ENCODE measurements at places on chromosomes 2 and 18.
A peak's percentile ranks its signal among the peaks of the same experiment; 100 is the strongest.

GRCh38 chr2:29496198-29496597, 381.0 kb downstream of the CLIP4 start:
- no peak for DNase-seq

- DNase-seq = no peak
Measured at GRCh38 chr2:16900405-16901025, 234.9 kb upstream of the CYRIA start.

GRCh38 chr2:234771980-234772732, 179.7 kb upstream of the SH3BP4 start:
- DNase-seq = peak; percentile 23

GRCh38 chr2:45713591-45713990, 62.1 kb downstream of the PRKCE start:
- no peak for DNase-seq

GRCh38 chr2:219912491-219912921, 285.1 kb downstream of the SLC4A3 start:
- DNase-seq = peak; percentile 12

DNA sequence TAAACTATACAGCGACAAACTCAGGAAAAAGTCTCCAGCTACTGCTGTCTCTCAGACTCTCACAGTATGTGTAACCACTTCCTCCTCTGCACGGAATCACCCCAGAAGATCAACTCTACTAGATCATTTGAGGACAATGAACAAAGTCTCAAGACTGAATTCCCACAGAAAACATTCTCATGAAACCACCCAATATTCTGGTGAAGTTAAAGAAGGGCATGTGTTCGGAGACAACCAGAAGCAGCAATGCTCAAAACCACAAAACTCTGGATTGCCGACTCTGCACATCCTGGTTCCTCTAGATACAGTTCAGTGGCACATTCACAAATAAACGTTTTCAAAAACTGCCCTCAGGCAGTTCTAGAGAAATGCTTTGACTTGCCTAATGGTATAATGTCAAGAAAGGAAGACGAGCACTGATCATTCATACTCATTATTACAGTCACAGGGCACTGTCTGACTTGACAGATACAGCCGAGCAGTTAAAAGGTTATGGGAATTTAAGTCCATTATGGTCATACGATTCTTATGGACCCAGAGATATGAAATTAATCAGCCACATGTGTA, 91.9 kb upstream of the STK17B start:
- no peak for DNase-seq

DNA sequence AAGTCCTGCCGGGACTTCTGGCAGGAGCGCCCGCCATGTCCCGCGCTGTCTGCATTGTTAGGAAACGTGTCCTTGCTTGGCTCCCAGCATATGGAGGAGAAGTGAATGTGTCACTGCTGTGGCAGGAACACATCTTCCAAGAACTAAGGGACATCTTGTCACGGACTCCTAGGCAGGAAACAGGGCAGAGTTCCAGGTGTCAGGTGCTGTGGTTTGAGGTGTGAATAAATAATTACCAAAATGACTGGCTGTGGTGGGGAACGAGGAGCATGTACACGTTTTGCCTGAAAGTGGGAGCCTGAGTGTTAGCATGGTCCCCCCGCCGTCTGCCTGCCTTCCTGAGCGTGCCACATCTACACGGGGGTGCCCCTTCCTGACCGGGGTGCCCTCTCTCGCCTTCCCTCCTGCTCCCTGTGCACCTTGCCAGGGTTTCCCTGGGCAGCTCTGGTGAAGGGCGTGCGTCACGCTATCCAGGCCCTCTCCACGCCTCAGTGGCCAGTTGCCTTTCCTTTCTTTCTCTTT, 237.5 kb downstream of the LDLRAD4 start:
- DNase-seq = no peak

- no peak for DNase-seq
Measured at GRCh38 chr18:50154420-50154819, 40.5 kb downstream of the MYO5B start.

DNA sequence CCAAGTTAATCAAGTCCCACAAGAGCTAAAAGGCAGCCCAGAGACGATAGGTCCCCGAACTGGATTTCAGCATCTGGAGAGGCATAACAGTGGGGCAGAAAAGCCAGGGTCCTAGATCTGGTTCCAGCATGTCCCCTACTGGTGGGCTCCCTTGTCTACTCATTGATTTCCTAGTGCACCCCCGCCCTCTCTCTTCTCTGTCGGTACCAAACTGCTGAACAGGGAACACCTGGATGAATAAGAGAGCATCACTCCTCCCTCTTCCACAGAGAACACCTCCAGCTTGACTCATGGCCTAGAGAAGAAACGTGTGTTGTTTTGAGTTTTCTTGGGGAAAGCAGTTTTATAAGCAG, 101.3 kb downstream of the FOXI3 start:
- DNase-seq = no peak

DNA sequence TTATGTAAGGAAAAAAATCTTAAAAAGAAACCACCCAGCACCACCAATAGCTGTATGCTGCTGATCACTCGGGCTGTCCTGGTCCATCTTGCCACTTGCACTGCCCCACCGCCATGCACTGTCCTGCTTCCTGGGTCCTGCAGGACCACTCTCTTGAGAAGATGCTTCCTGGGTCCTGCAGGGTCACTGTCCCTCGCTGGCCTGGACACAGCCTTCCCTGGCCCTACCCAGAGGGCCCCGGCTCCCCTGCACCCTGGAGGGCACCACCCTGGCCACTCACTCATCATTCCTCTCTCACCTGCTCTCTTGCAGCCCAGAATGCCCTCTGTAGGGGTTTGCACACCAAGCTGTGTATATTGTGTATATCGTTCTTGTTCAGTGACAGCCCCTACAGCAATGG, 2.4 kb upstream of the OTOS start:
- DNase-seq = no peak

- no peak for DNase-seq
Measured at GRCh38 chr2:232757905-232758304, 18.5 kb downstream of the KCNJ13 start.

GRCh38 chr18:41461114-41461513, 493.9 kb upstream of the PIK3C3 start:
- DNase-seq = no peak

DNA sequence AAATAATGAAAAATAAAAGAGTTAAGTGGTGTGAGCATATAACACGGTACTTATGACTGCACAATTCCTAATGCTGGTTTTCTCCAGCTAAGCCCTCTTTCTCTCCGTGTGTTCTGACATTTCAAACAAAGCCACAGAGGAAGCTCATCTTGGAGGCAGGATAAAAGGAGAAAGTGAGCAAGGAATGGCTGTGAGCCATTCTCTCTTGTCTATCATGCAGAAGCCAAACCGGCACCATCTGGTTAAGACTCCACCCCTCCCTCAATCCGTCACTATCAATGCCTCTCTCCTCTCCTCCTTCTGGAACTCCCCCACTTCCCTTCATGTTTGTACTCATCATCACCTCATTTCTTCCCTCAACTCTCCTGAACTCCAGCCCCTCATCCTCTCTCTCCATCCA, 210.4 kb downstream of the TMEM163 start:
- no peak for DNase-seq

DNA sequence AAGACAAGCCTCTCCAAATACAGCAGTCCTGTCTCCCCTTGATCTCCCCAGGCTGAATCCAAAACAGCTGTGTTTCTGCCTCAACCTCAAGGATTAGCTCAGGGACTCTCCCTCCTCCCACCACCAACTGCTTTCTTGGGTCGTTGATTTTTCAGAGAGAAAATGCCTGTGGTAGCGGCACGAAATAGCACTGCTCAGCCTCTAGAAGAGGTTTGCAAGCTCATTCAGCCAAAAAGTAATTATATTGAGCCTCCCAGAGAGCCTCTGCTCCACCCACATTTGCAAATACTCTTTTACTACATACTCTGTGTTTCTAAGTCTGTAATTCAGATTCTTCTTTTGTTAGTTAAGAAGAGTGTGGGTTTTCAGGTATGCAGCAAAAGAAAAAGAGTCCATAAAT, 396.4 kb upstream of the TNP1 start:
- no peak for DNase-seq

All from H54 (cell line).